ENCODE measurements at places on chromosomes 5 and 9. TPM values are rescaled to one million over a fixed set of nuclear protein-coding genes. Genes with fewer than 3 reads are reported as not detected.

DNA sequence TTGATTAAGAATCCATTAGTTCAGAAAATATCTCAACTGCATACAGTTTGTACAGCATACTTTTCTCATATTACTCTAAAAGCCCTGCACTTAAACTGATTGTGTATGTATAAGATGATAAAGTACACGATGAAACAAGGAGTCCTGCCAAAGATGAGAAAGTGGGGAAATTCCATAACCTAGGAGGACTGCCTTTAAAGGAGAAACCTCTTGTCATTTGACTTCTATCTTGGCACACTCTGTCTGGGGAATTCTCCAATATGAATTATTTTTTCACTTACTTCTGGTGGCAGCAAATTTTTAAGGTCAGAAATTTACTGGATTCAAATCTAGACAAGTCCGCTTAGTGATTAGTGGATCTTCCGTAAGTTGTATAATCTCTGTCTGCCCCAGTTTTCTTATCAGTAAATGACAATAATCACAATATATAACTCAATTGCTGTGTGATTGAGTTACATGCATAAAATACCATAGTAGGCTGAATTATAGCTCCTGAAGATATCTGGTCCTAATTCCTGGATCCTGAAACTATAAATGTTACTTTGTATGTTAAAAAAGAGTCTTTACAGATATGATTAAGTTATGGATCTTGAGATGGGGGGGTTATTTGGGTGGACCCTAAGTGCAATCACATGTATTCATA is 17.0 kb upstream of the ISOC1 start:
- no peak for DNase-seq

DNA sequence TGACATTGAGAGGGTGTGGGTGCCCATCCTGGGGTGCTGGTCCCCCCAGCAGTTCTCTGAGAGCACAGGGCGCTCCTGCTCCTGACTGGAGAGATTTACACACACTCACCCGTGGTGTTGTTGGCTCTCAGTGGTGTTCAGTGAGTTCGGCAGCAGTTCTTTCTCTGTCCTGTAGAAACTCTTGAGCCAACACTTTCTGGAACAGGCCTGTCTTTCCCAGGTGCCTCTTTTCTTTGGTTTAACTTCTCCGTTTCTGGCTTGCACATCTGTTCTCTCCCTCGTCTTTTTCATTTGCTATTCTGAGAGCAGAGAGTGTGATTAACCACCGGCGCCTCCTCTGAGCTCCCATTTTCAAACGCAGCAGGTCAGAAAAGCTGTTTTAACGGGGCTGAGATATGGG is 284.5 kb downstream of the IRX2 start:
- no peak for DNase-seq

DNA sequence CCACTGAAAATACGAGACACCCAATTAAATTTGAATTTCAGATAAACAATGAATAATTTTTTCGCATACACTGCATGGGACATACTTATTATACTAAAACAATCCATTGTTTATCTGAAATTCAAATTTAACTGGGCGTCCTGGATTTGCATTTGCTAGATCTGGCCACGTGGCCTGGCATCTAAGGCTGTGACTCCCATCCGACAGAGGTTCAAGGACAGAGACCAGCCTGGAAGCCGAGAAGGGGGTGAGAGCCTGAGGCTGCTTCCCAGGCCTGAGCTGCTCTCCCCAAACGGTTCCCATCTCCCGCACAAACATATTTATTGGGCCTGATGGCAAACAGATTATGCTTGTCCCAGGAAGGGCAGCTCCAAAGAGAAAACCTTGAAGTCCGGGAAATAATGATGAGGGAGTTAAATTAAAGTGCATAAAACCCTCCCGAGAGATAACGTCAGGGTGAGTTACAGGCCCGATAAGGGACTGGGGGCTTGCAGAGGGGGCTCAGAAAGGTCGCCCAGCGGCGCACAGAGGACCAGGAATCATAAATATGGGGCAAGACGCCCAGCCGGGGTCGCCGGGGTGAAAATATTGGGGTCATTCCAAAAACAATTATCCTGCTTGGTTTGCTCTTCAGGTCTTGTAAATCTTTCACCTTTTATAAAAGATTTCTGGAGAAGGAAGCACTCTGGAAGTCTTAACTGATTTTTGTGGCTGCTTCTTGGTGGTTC is 163.7 kb downstream of the GAPVD1 start:
- DNase-seq = no peak

DNA sequence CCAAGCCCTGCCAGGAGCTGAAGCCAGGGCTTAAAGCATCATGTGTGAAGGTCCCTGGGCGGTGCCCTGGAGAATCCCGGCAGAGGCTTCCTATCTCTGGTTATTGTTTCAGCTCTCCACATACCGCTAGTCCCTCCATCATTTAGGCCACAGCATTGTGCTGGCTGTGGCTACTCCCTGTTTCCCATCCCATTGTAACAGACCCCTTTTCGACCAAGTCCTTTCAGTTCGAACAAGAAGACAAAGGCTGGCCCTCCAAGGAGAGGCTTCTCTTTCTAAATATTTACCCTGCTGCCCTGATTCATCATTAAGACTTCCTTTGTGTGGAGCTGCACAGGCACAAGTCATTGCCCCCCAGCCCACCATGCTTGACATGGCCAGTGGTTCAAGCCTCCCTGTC is 41.6 kb downstream of the NEUROG1 start:
- DNase-seq = no peak

GRCh38 chr5:154676508-154676907 is 78.7 kb upstream of the LARP1 start:
- no peak for DNase-seq

DNA sequence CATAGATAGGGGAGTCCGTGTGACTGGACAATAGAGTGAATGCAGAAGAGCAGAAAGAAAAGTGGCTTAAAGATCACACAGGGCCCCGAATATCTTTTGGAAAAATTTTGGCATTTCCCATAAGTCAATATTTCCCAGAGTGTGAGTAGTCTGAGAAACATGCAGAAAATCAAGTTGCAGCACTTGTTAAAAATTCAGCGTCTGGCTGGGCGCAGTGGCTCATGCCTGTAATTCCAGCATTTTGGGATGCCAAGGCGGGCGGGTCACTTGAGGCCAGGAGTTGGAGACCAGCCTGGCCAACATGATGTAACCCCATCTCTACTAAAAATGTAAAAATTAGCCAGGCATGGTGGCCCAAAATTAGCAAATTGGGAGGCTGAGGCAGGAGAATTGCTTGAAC is 227.0 kb downstream of the DRD1 start:
- no peak for DNase-seq

GRCh38 chr9:127981559-127982121 is 851 bp upstream of the EEIG1 start:
- no peak for DNase-seq

GRCh38 chr5:9502050-9502834 is 43.6 kb downstream of the SEMA5A start:
- DNase-seq = no peak

DNA sequence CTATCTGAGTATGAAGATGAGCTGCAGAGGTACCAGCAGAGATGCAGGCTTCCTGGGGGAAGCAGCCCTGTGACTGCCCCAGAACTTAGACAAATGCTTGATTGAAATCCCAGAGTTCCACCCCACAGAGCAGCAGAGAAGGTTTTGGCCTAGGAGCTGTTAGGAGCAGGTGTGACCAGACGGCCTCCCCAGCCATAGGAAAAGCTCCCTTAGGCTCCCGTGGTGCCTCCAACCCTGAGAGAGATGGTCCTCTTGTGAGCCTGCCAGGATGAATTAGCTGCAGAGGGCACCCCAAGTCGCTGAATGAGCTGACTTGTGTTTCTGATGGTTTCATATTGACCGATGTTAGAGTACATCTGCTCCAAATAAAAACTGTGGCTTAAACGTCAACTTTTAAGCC is 22.1 kb downstream of the NTRK2 start:
- no peak for DNase-seq

The RNF14 gene
- total RNA-seq = 38.5 TPM

The HRCT1 gene
- total RNA-seq = not detected

The CDX1 gene
- not detected for total RNA-seq

Data from activated naive CD4-positive, alpha-beta T cell treated with anti-CD3 and anti-CD28 coated beads, Interleukin-2, amount 50 U/mL, for 72 hours (primary cell).